ENCODE measurements at places on chromosomes 13 and 19. TPM values are rescaled to one million over a fixed set of nuclear protein-coding genes. Genes with fewer than 3 reads are reported as not detected.

The PCDH9 gene
- total RNA-seq, result 37.7 TPM

DNA sequence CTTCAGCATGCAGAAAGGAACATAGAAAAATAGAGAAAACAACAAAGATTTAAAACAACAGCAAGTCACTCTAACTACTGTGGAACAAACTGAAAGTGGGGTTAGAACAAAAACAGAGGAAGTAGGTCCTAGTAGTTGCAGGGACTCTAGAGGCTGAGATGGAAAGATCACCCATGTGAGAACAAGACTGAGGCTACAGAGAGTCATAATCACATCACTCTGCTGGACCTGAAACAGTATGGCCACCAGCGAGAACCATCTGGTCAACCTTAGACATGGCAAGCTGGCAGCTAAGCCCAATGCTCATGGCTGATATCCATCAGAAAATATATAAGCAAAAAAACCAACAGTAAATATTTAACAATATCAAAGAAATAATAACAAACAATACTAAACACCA is 35.8 kb upstream of the ZNF724 start:
- no peak for DNase-seq

DNA sequence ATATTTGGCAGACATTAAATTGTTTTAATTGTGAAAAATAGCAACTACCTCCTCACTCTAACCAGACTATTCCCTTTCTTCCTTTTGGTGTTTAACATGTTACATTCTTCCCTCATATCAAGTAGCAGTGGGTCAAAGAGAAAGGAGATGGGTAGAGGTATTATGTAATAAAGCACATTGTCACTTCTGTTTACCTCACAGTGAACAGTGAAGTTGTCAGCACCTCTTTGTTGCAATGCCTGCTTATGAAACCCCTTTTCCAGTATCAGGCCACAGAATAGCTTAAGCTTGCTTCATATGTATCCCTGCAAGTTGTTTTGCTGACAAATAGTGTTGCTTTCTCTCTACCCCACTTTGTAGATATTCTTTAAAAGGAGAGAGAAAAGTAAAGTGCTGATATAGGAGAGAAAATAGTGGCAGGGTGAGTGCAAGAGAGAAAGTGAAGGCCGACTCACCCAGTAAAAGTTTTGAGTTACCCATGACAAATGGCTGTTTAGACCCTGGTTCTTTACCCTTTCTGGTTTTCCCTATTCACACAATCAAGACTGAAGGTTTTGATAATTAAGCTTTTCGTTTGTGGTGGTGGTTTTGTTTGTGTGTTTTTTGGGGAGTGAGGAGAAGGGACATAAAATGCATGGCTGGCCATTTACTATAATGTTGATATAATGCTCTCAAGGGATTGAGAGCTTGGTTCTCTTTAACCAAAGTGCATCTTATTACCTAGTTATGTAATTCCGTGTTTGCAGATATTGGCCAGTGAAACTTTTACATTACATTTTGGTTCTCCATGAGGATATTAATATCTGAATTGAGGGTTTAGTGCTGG is 3.7 kb downstream of the ITM2B start:
- no peak for DNase-seq

DNA sequence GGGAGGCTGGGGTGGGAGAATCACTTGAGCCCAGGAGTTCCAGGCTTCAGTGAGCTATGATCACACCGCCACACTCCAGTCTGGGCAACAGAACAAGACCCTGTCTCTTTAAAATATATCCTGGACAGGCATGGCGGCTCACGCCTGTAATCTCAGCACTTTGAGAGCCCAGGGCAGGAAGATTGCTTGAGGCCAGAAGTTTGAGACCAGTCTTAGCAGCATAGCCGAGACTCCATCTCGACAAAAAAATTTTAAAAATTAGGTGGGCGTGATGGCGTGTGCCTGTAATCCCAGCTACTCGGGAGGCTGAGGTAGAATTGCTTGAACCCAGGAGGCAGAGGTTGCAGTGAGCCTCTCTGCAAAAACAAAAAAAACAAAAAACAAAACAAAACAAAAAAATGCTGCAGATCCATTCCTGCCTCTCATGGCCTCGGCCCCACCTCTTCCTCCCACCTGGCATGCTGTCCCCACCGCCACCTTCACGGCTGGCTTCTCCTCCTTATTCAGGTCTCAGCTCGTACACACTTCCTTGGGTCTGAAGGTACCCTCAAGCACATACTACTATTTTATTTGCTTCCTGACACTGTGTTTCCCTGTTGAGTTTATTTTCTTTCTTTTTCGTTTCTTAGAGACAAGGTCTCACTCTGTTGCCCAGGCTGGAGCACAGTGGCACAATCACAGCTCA is 5.3 kb downstream of the RFX1 start:
- no peak for DNase-seq

DNA sequence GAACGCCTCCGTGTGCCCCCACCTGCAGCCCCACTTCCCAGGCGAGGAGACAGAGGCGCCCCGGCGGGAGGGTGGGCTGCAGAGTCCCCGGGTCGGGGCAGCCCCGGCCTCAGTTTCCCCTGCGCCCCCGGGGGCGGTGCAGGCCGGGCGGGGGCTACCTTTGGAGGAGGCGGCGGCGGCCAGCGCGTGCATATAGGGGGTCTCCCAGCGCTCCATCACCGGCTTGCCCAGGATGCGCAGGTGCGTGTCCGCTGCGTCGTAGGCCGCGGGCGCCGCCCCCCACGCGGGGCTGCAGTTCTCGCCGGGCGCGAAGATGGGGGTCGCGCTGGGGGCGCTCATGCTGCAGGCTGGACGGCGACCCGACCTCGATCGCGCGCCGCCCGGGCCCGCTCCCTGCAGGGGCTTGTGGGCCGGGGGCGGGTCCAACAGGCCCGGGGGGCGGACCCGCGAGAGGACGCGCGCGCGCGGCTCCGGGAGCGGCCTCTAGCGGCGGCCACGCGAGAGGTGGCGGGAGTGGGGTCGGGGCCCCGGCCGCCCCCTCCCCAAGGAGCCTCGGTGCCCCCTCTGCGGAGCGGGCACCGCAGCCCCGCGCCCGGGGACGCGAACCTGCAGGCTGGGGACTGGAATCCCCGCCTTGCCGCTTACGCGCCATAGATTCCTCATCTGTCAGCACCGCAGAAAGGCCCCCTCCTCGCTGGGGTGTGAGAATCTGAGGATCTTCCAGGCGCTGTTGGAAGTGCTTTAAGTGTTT is at the start of gene GAMT:
TSS of gene GAMT (minus strand) at position 405 of the 751 bp plus-strand sequence. CDS start at position 339, 66 bp downstream.
- no peak for DNase-seq
